ENCODE measurements at places on chromosomes 13 and 19. TPM values are rescaled to one million over a fixed set of nuclear protein-coding genes. Genes with fewer than 3 reads are reported as not detected.

The SMIM44 gene
- total RNA-seq: not detected

DNA sequence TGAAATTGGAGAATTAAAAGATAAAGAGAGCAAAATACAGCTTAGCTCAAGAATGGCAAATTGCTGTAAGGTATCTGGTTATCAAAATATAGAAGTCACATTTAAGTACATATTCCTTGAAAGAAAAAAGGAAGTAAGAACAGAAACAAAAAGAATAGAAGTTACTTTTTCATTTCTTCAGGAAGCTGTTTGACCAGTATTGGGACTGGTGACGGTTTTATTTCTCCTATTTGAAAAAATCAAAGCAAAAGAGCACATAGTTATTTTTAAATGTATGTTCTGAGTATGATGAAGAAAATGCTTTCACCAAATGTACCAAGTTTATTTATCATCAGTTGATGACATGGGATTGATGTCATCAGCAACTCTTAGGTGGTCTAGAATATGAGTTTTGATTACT, 83.1 kb upstream of the OXGR1 start:
- no peak for DNase-seq

The ACP7 gene
- total RNA-seq: not detected

DNA sequence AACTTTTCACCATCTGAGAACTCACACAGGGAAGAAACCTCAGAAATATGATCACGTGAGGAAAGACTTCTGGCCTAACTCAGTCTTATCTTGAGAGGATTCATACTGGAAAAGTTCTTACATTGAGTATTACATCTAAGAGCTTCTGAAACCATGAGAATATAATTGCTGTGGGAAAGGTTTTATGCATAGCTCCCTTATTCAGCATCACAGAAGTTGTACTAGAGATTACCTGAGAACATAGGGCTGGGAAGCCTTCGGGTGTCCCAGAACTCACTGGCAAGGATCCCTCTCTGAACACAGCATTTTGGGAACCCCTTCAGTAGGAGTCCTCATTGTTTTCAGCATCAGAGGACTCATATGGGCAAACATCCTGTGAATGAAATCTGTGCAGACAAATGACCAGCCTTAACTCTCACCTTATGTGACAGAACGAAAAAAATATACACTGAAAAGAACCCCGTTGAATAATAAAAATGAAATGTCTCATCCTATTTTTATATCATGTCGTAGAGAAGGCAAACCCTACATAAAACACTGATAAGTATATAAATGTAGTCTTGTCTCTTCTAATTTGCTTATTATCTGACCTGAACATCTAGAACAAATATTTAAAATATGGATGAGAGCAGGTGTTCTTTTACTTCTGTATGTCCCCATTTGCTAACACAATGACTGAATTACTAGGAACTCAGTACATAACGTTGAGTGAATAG, 14.2 kb downstream of the ZNF274 start:
- DNase-seq: no peak

GRCh38 chr19:49200238-49200862, 42.8 kb downstream of the TRPM4 start:
- no peak for DNase-seq

The KCNJ14 gene
- total RNA-seq: 1.4 TPM

- DNase-seq: peak; percentile 76
Measured at GRCh38 chr19:10544242-10544752, 593 bp downstream of the ATG4D start.

The SIAH3 gene
- 1.3 TPM for total RNA-seq

DNA sequence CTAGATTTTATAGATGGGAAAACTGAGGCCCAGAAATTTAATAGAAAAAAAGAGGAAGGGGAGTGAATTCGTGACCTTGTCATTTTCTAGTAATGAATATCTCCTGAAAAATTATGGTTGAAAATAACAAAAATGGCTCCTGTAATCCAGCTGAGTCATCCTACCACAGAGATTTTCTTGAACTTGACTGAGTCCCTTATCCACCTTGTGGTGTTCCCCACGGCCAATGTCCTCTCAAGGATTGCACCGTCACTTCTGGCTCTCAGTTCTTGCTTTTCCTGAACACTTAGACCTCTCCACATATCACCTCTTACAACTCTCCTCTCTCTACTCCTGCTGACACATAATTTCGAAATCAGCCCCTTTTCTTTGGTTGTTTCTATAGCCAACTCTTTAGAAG, 1.2 kb upstream of the KATNAL1 start:
- DNase-seq: no peak

DNA sequence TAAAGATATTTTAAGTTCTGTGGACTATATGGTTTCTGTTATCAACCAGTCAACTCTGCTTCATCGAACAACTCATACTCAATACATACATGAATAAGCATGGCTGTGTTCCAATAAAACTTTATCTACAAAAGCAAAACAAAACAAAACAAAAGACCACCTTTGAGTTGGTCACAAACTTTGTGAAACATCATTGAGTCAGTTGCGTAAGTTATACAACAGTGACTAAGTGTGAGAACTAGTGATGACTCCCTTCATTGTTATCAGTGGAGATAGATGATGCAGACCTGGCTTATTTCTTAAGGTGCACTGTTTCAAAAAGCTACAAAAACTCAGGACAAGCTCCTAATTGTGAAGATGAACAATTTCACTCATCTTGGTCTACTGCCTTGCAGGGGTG, 14.5 kb upstream of the KLK4 start:
- DNase-seq: no peak

DNA sequence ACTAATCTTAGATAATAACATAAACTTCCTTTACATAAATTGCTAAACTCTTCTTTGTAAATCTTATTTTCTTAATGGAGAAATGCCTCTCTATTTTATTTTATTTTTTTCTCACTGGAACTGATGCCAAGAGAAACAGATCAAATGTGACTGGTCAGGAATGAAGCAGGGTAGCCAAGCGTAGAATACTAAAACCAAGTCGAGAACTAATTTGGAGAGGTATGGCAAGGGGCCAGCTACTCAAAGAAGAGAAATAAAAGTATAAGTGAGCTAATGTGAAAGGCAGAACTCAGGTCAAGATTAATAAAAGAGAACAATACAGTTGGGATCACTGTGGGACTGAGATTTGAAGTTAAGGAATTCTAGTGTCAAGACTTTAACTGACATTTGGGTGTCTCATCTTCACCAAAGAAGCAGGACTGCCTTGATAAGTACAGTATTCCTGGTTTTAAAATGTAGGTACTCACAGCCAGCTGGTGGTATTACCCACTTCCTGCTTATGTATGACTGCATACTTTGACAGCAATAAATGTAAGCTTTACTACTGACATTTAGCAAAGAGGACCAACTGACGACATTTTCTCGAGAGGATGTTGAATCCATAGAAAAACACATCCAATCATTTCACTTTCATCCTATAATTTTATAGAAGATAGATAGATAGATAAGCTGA, 1192.2 kb downstream of the EFNB2 start:
- no peak for DNase-seq

The SYT3 gene
- total RNA-seq: 0.08 TPM

- peak; percentile 26 for DNase-seq
Measured at GRCh38 chr19:16378291-16378889, 53.8 kb downstream of the KLF2 start.

DNA sequence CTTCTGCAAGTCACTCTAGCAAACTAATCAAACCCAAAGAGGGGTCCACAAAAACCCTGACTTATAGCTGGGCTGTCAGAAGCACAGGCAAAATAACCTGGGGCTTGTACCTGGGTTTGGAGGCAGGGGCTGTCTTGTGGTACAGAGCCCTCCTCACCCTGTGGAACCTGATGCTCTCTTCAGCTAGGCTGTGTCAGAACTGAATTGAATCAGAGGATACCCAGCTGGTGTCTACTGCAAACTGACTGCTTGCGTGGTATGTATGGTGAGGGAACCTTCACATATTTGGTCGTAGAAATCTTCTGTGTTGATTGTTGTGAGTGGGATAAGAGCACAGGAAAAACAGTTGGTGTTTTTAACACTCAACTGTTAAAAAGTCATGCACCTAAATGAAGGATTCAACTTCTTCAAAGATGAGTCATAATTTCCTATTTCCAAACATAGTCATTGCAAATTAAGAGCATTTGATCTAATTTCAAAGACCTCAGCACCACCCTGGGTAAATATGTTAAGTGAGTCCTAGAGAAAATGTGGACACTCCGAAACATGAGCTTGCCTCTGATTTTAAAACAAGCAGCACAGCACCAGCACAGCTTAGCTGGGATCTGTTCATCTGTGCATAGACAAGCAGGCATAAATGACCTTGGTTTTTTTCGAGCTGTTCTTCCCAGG, 840.2 kb downstream of the UQCRFS1 start:
- no peak for DNase-seq

GRCh38 chr13:99895444-99896368, 75.9 kb downstream of the ZIC5 start:
- no peak for DNase-seq

DNA sequence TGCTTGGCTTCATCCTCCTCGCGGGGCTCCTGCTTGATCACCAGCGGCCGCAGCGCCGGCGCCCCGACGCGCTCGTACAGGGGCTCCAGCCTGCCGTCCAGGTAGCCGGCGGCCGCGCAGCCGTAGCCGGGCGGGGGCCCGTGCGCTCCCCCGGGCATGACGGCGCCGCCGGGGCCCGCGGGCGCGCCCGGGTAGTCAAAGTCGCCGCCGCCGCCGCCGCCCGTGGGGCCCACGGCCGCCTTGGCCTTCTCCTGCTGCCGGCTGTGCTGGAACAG, 497 bp downstream of the CEBPA start:
- no peak for DNase-seq

The MISP gene
- 0.40 TPM for total RNA-seq

The ZNF426 gene
- total RNA-seq: 17.5 TPM

DNA sequence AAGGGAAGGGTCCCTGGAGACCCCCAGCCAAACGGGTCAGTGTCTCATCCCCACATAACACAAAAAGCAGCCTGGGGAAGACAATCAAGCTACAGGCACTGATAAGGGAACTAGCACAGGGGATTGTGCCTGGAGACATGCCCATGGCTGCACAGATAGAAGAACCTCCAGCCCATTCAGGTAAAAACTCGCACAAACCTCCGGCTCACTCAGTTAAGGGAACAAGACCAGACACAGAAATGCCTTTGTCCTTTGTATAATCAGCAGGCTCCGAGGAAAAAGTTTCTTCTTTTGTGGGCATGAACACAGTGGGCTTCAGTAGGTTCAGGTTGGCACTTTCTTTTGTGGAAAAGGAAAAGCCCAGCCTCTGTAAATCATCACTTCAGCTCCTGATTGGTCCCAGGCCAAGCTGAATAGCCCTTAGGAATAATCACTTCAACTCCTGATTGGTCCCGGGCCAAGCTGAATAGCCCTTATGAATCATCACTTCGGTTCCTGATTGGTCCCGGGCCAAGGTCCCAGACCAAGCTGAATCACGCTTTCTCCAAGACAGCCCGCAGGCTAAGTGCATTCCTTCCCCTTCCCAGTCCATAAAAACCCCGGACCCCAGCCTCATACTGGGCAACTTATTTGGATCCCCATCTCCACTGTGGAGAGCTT, 5.0 kb upstream of the ZNF230 start:
- DNase-seq: no peak

The ZNF57 gene
- total RNA-seq: 4.5 TPM

DNA sequence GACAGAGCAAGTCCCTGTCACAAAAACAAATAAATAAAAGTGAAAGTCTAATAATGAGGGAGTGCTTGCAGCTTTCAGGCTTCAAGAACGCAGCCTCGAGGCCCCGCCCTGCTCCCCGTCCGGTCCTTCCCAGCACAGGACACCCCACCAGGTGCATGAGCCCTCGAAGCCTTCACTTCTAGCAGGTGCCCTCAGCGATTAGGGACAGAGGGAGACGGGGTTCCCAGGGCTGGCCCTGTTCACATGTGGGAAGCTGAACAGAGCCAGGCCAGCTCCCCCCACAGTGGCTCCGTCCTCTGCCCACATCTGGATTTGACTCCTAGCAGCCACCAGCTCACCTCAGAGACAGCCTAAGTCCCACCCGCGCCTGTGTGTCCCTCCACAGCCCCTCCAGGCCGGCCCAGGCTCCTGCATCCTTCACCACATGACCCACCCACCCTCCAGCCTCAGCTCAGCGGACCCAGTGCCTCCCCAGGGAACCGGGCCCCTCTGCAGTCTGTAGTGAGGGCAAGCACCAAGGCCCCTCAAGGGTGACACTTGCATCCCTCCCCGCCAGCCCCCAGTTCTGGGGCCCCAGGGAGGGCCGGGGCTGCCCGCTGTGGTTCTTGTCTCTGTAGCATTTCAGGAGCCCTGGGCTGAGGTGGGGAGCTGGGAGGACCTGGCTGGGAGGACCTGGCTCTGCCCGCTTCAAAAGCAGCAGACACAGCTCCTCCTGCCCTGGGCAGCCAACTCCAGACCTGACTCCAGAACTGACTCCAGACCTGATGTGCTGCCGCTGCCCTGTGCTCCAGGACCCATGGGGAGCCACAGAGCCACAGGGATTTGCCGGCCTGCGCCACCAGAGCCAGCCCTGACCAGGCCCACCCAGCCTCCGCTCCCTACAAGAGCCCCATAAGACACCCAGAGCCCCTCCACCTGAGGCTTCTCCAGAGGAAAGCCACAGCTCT, 27.2 kb downstream of the GPX4 start:
- no peak for DNase-seq

- DNase-seq: no peak
Measured at GRCh38 chr19:28542394-28543243, 670.3 kb downstream of the UQCRFS1 start.

- DNase-seq: no peak
Measured at GRCh38 chr19:35717665-35718344, at the start of gene KMT2B. Gene KMT2B (plus strand): TSS chr19:35718003. CDS start chr19:35718019, 16 bp downstream.

The CAMSAP3 gene
- 0.95 TPM for total RNA-seq

DNA sequence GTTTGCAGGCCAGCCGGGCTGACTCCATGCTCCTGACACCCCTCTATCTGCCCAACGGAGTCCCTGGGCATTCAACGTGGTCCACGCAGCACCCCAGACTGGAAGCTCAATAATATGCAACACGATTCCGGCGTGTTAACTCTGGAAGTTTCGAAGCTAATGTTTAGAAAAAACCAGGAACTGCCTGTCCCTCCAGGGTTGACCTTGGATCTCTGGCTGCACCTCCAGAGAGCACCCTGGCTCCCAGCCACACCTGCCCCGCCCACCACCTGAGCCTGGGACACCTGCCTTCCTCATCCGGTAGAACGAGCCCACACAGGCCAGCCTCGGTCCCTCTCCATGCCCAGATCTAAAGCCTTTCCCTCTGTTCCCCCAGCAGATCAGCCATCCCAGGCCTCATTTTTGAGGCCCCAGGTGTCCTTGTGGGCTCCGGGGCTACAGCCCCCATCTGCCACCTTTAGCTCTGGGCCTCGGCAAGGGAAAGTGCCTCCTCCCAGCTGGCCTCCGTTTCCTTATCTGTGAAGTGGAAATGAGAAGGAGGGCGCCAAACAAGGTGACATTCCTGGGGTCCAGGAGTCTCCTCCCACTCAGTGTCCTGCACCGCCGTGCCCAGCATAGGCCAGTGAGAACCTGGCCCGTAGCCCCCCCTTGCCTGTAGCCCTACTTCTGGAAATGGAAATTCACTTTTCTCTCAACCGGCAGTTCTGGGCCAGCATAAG, 38.7 kb downstream of the KLF2 start:
- DNase-seq: no peak

DNA sequence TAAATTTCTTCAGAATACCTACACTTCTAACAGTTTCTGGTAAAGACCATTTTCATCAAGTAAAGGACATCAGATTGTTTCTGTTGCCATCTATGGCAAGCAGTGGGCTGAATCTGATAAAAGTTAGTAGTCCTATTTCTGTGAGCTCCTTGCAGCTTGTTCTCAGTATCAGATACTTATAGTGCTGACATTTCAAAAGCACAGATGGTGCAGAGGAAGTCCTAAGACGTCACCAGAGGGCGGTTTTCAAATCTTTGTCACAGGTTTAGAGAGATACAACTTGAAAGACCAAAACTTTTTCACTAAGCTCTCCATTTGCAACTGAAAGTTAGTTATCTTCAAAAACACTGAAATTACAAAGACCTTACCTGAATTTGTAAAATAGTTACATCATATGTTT, 719.8 kb downstream of the SLITRK1 start:
- DNase-seq: no peak

Data from ovary (tissue), 10 donors.